ENCODE measurements at places on chromosomes 7 and 10. TPM values are rescaled to one million over a fixed set of nuclear protein-coding genes. Genes with fewer than 3 reads are reported as not detected.

The TMEM213 gene
- total RNA-seq: not detected

The PRSS37 gene
- total RNA-seq: not detected

The IL15RA gene
- total RNA-seq: 9.4 TPM

GRCh38 chr10:114294549-114294948 is 55.5 kb downstream of the VWA2 start:
- DNase-seq: no peak

The NACAD gene
- total RNA-seq: 0.02 TPM

DNA sequence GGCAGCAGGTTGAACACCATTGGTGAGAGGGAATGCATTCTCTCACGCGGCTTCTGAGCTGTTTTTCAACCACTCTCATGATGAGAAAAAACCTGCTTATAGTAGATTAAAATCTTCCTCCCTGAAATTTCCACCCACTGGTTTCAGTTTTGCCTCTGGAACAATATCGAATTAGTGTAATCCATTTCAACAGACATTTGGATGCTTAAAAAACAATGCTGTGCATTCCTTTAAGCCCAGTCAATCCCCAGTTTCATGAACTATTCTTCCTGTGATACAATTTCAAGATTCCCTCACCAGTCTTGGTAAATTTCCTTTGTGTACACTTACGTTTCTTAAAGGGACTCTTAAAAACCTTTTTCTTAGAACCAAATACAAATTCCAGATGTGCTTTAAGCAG is 89.6 kb downstream of the ITIH5 start:
- no peak for DNase-seq

The ADAM12 gene
- not detected for total RNA-seq

The EPDR1 gene
- total RNA-seq: 0.11 TPM

- DNase-seq: no peak
These were observed 41.4 kb upstream of the SGCE start for GRCh38 chr7:94697035-94697974.

- DNase-seq: no peak
These were observed 47.3 kb downstream of the LRRN3 start for GRCh38 chr7:111138193-111138569.

- no peak for DNase-seq
These were observed 8.4 kb upstream of the LMOD2 start for GRCh38 chr7:123647106-123647730.

The RAB11FIP2 gene
- total RNA-seq: 4.7 TPM

DNA sequence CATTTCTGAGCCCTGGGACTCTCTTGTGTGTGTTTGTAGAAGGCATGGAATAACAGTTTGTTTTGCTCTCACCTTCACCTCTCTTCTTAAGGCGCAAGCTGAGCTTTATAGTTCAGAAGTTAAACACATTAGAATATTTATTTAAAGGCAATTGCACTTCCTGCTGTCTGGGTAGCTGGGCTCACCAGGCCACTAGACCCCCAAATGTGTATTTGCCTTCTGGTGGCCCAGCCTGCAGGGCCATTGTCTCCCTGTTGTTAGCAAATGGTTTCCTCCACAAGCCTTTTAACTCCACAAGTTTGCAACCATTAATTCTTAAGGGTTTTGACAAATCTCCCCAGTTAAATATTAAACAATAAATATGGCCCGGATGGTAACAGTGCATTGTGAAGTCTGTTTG is 31.1 kb upstream of the NEUROD6 start:
- DNase-seq: no peak

GRCh38 chr7:31340603-31341002 is at the start of gene NEUROD6:
Gene NEUROD6, minus strand, starts transcription at chr7:31340726. Its CDS starts 1,458 bp downstream, at chr7:31339268.
- no peak for DNase-seq

GRCh38 chr7:69422574-69422985 is 175.7 kb upstream of the AUTS2 start:
- no peak for DNase-seq

- no peak for DNase-seq
These were observed 96.4 kb upstream of the PCGF5 start for GRCh38 chr10:91124016-91124415.

DNA sequence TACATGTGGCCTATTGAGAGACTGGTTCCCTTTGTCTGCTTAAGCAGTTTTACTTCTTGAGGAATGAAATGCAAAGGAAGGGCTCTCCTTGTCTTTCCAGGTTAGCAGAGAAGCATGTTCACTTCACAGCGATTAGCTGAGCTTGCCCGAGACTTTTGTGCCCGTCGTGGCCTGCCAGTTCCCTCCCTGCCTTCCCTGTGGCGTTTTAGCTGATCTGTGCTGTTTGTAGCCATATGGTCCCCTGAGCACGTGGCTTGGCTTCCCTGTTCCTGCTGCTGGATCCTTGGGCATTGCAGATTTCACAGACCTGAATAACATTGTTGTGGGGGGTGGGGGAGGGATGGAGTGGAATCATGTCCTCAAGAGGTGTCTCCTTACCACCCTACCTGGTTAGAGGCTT is 61.8 kb downstream of the SND1 start:
- no peak for DNase-seq

The FAM20C gene
- 0.09 TPM for total RNA-seq

The DCLRE1A gene
- 13.8 TPM for total RNA-seq

- DNase-seq: no peak
These were observed 4.1 kb downstream of the PRSS2 start for GRCh38 chr7:142774826-142775225.

- DNase-seq: no peak
These were observed 118.1 kb downstream of the INPP5A start for GRCh38 chr10:132655735-132656134.

The CFAP58 gene
- total RNA-seq: 0.69 TPM

GRCh38 chr10:113882240-113882639 is 27.8 kb downstream of the NHLRC2 start:
- no peak for DNase-seq
